Heart left ventricle (tissue), 16 donors: ENCODE measurements at places on chromosomes 3 and 15. TPM values are rescaled to one million over a fixed set of nuclear protein-coding genes. Genes with fewer than 3 reads are reported as not detected.

DNA sequence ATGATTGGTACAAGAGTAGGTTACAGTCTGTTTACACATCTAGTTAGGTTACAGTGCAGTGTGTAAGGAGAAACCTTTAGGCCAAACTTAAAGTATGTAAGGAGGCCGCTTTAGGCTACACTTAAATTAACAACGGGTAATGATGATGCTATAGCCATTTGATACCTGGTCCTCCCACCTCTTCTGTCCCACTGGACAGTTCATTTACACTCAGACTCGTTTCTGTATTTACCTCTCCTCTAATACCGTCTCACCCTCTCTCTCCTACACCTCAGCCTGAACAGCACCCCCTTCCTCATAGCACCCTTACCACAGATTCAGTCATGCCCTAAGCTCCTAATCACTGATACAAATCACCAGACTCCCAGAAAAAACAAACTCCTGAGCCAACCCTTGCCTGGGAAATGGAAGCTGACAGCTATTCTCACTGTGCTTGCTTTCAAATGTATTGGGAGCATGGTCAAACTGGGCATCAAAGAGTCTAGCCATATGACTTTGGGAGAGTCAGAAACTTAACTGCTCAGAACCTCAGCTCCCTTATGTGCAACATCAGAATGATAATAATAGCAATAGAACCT is 241.3 kb upstream of the SETMAR start:
- no peaks in the 10 kb centered on the region for H3K27me3 ChIP-seq
- DNase-seq: no peak
- H3K36me3 ChIP-seq: no peaks in the 10 kb centered on the region

DNA sequence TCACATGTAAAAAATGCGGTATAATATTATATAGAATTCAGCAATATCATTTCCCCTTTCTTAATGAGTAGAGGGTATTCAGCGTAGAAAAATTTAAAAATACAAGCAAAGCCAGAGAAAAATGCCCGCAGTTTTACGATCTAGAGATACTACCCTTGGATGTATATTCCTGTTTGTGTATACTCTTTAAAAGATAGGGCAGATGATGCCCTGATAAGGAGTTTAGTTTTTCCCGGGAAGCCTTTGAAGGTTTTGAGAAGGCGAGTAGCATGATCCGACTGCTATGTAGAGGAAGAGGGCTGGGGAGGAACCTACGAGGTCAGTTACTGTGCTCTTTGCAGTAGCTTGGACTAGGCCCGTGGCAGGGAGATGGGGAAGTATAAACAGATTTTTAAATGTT is 1.2 kb downstream of the YEATS2 start:
- peak overlapping the region; percentile 97 for H3K4me3 ChIP-seq
- H3K36me3 ChIP-seq: no peaks in the 10 kb centered on the region
- DNase-seq: no peak

ARL13B gene
- 6.5 TPM for total RNA-seq

- no peak for DNase-seq
- H3K4me1 ChIP-seq: no peaks in the 10 kb centered on the region
- H3K27me3 ChIP-seq: no peaks in the 10 kb centered on the region
These were observed 171.1 kb upstream of the STT3B start for GRCh38 chr3:31361371-31362273.

- H3K27me3 ChIP-seq: peaks cover 6% of the 10 kb centered on the region
- no peaks in the 10 kb centered on the region for H3K36me3 ChIP-seq
- DNase-seq: no peak
- H3K4me1 ChIP-seq: peaks cover 3% of the 10 kb centered on the region
These were observed 31.3 kb downstream of the MUC20 start for GRCh38 chr3:195752066-195752465.

ROPN1 gene
- total RNA-seq: 0.21 TPM

BCL2A1 gene
- 0.51 TPM for total RNA-seq

LRRC31 gene
- total RNA-seq: not detected

TIMP4 gene
- total RNA-seq: 5.5 TPM

DNA sequence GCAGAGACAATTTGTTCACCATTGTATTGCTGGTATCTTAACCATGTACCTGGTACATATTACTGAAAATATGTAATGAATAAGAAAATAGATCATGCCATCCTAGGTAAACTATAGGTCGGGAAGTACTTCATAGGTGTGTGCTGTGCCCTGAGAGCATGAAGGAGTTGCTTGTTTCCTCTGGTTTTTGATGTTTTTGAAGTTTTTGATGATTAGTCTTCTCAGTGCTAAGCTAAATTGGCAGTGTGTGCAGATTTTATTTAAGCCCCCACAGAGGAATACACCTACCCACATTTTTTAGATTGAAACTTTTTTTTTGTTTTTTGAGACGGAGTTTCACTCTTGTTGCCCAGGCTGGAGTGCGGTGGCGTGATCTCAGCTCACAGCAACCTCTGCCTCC is 16.6 kb downstream of the HMG20A start:
- DNase-seq: no peak
- no peaks in the 10 kb centered on the region for H3K36me3 ChIP-seq
- H3K4me3 ChIP-seq: no peak overlapping the region

GRCh38 chr3:157868946-157869345 is 237.3 kb downstream of the SHOX2 start:
- H3K4me1 ChIP-seq: no peaks in the 10 kb centered on the region
- H3K36me3 ChIP-seq: no peaks in the 10 kb centered on the region
- DNase-seq: no peak
- peak overlapping the region; percentile 48 for H3K27ac ChIP-seq
- H3K27me3 ChIP-seq: no peaks in the 10 kb centered on the region
- no peak overlapping the region for H3K4me3 ChIP-seq

GRCh38 chr3:132037581-132037980 is 2.8 kb upstream of the CPNE4 start:
- H3K27me3 ChIP-seq: peaks cover 16% of the 10 kb centered on the region
- H3K36me3 ChIP-seq: no peaks in the 10 kb centered on the region
- no peak overlapping the region for H3K27ac ChIP-seq
- peaks cover 3% of the 10 kb centered on the region for H3K4me1 ChIP-seq

AHSG gene
- total RNA-seq: not detected

GRCh38 chr15:57646087-57646486 is 54.4 kb downstream of the MYZAP start:
- H3K4me3 ChIP-seq: no peak overlapping the region
- DNase-seq: no peak
- H3K36me3 ChIP-seq: no peaks in the 10 kb centered on the region
- H3K4me1 ChIP-seq: peaks cover 24% of the 10 kb centered on the region

DNA sequence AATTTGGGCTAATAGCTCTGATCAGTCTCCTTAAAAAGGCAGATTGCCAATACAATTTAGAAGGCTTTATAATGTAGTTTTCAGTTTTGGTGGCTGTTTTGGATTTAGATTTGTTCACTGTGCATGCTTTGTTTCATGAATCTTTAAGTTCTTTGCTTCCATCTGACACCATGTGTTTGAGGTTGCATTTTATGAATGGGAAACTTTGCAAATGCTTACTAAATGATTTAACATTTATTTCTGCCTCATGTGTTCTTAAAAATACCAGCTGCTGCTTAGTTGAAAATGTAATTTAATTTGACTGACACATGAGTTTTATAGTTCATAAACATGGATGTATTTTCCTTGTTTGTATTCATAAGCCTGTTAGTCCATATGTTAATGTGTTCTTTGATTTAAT is 78.6 kb downstream of the RNF13 start:
- DNase-seq: no peak
- no peaks in the 10 kb centered on the region for H3K27me3 ChIP-seq
- no peak overlapping the region for H3K4me3 ChIP-seq
- H3K4me1 ChIP-seq: peaks cover 6% of the 10 kb centered on the region
- H3K27ac ChIP-seq: no peak overlapping the region

PXYLP1 gene
- total RNA-seq: 30.6 TPM
